ENCODE measurements at places on chromosomes 2 and 18.
A peak's percentile ranks its signal among the peaks of the same experiment; 100 is the strongest.

- DNase-seq, result peak; percentile 52
Measured at GRCh38 chr18:34322365-34323289, 97.9 kb upstream of the NOL4 start.

- no peak for DNase-seq
Measured at GRCh38 chr2:157447031-157447430, 3.1 kb upstream of the CYTIP start.

DNA sequence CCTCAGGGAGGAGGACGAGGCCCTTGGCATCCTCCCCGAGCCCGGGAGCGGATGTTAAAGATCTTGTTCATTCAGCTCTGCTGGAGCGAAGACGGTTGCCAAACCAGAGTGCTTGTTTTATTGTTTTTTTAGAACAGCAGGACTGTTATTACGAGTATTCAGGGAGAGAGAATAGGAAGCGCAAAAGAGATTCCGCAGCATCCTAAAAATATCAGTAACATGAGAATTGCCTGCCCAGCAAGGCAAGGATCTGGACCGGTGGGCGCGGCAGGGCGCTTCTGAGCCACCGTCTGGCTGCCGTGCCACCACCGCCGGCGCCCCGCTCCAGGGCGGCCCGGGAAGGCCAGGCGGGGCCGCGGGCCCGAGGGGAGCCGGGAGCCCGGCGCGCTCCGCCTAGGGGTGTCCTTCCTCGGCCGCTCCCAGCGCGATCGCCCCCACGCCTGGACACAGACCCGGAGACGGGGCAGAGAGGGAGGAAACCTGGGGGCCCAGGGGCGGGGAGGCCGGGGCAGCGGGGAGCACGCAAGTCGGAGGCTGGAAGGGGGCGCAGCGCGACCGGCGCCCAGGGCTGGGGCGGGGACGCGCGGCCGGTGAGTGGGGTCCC lies 843 bp downstream of the CYS1 start:
- DNase-seq, result peak; percentile 40

GRCh38 chr2:24221343-24222050 lies 46.6 kb downstream of the FAM228A start:
- DNase-seq, result no peak

- DNase-seq, result no peak
Measured at GRCh38 chr2:223945755-223946154, 620 bp upstream of the WDFY1 start.

DNA sequence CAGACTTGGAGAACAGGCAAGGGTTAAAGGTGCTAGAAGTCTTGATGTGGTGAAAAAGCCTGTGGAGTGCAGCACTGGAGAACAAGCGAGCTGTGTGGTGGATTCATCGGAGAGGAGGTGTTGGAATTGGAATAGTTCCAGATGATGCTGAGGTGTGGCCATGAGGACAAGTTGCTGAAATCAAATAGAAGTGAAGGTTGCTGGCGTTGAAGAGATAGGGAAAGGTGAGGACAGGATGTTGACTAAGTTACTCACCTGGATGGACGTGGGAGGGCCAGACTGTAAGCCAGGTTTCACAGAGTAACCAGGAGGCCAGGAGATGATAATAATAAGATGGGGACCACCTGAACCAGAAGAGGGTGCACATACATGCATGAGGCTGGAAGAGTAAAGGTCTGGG lies 173.4 kb downstream of the DIS3L2 start:
- DNase-seq, result no peak

DNA sequence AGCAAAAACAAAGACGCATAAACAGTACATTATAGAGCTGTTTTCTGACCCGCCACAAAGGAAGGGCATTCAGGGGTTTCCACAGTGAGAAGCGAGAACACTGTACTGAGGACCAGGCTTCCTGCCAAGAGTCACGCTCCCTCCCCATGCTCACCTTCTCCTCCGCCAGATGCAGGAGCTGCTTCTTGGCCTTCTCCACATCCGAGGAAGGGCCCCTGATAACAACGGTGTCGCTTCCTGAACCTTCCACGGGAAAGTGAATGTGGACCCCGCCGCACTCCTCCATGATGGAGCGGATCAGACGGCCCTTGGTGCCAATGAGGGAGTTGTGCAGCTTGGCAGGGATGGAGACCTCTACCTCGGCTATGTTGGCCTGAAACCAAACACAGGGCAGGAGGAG lies 53.8 kb downstream of the ANO7 start:
- DNase-seq, result no peak

GRCh38 chr2:3585261-3586109 lies 9.4 kb upstream of the COLEC11 start:
- DNase-seq, result no peak

- no peak for DNase-seq
Measured at GRCh38 chr18:79600596-79600995, 79.0 kb upstream of the CTDP1 start.

DNA sequence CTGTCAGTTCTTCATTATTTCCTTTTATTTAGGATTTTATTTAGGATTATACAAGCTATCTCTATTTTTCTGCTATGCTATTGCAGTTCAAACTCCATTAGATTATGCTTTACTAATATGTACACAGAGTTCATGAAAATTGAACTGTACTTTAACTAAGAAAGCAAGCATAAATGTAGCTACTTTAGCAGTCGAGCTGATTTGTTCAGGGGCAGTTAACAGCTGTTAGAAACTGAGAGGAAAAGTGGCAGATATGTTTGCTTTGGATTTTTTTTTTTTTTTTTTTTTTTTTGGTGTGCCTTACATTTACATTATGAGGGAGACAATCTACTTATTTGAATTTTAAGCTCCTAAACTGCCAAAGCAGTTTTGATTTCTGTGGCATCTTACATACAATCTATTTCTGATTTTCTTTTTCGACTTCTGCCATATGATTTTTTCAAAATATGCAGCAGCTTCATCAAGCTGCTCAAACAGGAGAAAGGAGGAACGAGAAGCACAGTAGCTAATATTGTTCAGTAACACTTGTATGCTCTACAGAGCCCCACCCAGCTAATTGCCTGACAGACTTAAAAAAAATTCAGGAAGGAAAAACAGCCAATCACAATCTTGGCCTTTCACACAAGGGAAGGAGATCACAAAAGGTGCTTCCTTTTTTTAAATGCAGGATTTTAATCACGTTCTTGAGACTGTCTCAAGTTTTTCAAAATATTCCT lies 233.4 kb upstream of the SIX3 start:
- DNase-seq, result peak; percentile 89

- DNase-seq, result no peak
Measured at GRCh38 chr2:55954306-55955035, 30.9 kb upstream of the EFEMP1 start.

GRCh38 chr18:31686986-31687928 lies 2.9 kb upstream of the B4GALT6 start:
- DNase-seq, result no peak

DNA sequence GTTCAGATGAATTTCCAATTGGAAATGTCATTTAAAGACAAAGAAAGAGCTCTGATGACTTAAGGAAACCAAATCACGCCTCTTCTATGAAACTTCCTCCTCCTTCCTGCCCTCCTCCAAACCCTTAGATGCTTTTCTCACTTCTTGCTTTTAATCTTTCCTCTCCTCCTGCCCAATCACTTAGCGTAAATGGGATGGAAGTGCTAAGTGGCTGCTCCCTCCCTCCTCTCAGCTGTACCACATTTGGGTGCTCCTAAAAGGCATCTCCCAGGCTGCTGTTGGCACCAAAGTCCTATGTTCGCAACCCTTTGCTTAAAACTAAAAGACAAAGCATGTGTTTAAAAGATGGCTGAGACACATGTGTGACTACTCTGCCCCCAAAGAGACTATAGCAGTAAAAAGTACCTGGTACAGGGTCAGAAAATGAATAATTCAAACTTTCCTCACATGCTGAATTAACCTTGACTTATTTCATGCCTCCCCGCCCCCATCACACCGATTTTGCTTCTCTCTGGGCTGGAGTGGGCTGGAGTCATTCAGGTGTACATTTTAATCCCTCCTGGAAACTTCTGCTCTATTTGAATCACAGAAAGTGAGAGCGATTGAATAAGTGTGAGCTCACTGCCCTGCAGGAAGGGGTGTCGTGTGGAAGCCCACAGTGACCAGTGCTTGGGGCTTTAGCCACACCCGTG lies 59.2 kb upstream of the KLF7 start:
- no peak for DNase-seq

DNA sequence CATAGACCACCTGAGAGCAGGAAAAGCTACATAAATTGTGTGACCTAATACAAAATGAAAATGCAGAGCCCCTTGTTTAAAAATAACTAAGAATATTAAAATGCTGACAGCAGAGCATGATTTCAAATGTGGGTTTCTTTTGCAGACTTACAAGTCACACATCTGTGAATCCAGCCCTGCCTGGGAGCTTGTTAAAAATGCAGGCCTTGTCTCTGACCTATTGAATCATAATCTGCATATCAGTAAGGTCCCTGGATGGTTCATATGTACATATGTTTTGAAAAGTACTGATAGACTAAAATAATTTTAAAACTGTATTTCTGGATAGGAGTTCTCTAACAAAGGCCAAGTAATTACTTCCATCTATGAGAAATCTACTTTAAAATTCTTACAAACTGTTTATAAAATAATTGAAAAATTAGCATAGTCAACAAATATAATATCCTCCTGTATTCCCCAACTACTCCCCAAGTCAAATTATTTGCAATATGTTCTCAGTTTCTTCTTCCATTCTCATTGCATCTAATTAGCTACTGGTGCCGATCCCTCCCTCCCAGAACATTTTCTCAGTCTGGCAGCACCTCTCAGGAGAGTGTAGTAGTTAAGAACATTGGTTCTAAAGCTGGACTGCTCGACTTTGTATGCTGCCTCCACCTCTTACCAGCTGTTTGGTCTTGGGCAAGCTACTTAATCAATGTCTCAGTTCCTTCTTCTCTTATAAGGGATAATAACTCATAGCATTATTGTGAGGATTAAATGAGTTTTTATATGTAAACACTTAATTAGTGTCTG lies 1040.4 kb upstream of the CDH2 start:
- DNase-seq, result no peak

- DNase-seq, result no peak
Measured at GRCh38 chr2:134314681-134315368, 61.0 kb downstream of the MGAT5 start.

DNA sequence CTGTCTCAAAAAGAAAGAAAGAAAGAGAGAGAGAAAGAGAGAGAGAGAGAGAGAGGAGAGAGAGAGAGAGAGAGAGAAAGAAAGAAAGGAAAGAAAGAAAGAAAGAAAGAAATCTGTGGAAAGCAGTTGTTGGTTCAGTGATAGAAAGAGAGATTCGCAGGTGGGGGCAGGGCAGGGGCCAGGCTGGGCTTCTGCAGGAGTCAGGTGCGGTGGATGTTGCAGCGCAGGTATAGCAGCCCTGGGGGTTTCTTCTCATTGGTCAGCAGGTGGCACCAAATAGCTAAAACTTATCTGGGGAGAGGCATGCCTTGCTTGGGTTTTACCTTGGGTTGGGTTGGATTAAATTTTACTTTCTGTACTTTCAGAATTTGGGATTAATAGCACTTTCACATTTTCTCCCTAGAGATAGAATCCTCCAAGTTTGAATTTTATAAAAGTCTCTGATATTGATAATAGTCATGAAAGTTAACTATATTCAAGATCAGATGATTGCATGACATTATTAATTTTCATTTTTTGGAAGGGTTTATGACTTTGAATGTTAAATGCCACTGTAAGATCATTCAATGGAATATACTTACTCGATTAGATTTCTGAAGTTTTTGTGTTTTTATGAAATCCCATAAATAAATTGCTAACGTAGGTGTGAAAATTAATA lies 66.6 kb downstream of the SPTBN1 start:
- DNase-seq, result peak; percentile 49

DNA sequence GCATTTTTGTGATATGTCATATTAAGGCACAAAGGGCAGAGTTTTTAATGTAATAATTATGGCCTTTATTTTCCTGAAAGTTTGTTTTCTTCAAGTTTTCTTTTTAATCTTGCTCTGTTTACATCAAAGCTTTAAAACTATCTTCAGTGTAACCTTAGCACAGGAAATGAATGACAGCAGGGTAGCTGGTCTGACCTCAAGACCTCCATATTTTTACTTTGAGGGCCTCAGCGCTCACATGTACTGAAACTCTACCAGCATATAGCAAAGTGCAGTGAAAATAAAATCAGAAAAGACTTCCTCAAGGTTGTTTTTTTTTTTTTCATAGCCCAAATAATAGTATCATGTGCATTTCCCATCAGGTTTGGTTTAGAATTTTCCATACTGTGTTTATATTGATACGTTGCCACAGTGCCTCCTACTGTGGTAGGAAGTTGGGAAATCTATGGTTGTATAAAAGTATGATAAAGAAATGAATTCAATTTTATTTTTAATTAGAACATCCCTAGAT lies 163.4 kb downstream of the UBE2E3 start:
- DNase-seq, result no peak

- DNase-seq, result no peak
Measured at GRCh38 chr2:143716522-143716921, 587.3 kb downstream of the ARHGAP15 start.

Data from KBM-7 (cell line).